HT1080 (cell line): ENCODE measurements at places on chromosomes 7 and 10. TPM values are rescaled to one million over a fixed set of nuclear protein-coding genes. Genes with fewer than 3 reads are reported as not detected.

The ADAP1 gene
- 1.6 and 2.3 TPM in 2 replicates for total RNA-seq

DNA sequence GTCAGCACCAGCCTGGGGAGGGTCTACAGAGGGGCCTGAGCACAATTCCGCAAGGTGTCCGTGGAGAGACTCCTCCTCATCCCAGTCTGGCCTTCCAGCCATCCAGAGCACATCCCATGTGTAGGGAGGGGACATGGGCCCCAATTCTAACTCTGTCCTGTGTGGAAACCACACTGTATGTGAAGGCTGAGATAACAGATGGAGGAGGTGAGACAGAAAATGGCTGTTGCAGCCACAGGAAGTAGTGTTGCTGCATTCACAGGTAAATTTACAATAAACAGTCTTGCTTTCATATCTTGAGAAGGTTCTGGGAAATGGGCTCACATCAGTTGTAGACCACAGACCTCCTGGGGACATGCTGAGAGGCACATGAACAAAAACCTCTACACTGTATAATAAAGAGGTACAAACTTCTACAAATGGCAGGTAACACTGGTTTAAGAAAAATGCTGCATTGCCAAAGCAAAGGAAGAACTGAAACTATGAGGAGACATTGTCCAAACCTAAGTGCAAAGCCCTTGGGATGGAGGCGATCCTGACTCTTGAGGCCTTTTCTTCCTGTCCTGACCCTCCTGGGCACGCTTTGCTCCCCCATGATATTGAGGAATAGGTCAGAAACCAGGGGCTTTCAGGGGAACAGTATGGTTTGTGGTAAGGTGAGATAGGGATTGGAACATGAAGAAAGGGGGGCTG lies 21.6 kb upstream of the GIMAP2 start:
- no peak for DNase-seq

- DNase-seq: no peak
Observed at GRCh38 chr10:133366751-133367150, 6.4 kb downstream of the ECHS1 start.

The PGAM2 gene
- not detected in 2 replicates for total RNA-seq

DNA sequence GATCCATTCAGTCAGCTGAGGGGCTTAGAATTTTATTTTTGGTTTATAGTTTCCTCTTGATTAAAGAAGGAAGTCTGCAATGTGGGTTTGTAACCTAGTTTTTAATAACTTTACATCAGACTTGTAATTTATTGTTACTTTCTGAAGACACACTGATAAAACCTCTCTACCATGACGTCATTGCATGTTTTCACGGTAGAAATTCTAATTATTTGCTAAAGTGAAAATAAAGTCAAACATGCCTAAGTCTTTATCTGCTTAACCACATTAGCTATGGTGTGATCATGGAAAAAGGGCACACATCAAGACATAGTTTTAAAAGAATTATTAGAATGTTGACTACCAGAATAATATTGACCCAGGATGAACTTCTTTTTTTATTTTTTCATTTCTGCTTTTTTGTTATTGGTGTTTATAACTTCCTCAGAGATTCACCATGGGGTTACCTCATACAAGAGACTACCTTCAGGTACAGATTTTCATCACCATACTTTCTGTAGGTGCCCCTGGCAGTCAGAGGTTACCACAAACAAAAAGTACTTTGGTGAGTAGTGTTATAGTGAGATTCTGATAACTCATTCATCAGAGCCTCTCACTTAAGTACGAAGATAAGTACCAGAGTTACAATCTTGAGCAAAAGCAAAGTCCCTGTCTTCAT lies 7.0 kb upstream of the PANK1 start:
- no peak for DNase-seq

DNA sequence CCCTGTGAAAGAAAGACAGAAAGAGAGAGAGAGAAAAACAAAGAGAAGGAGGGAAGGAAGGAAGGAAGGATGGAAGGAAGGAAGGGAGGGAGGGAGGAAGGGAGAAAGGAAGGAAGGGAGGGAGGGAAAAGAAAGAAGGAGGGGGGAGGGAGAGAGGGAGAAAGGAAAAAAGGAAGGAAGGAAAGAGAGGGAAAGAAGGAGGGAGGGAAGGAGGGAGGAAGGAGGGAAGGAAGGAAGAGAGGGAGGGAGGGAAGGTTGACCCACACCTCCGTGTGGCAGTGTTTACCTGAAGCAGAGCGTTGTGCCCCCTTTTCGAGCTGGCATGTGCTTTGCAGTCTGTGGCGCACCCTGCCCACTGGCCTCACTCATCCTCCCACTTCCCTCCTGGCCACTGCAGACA lies 12.3 kb upstream of the MPP7 start:
- DNase-seq: no peak

- peak; percentile 92 for DNase-seq
Observed at GRCh38 chr7:134368851-134369544, 52.3 kb upstream of the SLC35B4 start.

- no peak for DNase-seq
Observed at GRCh38 chr10:129277084-129277483, 190.0 kb upstream of the MGMT start.

The EBF3 gene
- not detected in 2 replicates for total RNA-seq

DNA sequence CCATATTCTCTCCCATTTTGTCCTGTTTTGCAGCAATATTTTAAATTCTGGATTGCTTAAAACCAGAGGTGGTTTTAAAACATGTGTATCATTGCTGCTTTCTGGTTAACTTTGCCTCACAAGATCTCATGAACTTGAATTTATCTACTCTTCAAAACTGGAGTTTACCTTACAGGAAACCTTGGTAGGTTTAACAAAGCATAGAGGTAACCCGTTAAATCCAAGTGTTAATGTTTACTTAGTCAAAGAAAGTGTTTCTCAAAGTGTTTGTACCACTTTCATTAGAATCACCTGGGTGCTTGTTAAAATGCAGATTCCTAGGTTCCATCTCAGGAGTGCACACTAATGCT lies 44.0 kb upstream of the VDAC2 start:
- no peak for DNase-seq

The LRRN3 gene
- total RNA-seq: not detected in 2 replicates

- DNase-seq: no peak
Observed at GRCh38 chr7:74183142-74183541, 9.0 kb downstream of the EIF4H start.

The POR gene
- total RNA-seq: 66.8 and 77.2 TPM in 2 replicates

GRCh38 chr7:21305455-21306235 lies 122.2 kb upstream of the SP4 start:
- DNase-seq: no peak

GRCh38 chr10:73576178-73576889 lies 14.8 kb downstream of the USP54 start:
- peak; percentile 48 for DNase-seq

DNA sequence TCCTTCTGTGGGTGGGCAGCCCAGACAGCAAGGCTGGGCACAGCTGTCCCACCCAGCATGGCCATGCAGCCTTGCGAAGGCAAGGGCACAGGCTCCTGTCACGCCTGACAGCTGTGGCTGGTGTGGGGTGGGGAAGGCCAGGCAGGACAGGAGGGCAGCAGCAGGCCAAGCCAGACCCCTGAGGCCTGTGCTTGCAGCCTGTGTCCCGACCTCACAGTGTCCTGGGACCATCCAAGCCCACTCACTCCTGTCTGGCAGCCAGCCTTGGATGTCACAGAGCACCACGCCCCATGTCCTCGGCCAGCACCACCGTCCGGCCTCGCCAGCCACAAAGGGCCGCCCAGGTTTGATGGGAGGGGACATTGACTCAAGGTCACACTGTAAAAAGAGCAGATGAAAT lies 85.5 kb upstream of the LRRC4 start:
- no peak for DNase-seq

- no peak for DNase-seq
Observed at GRCh38 chr10:110708776-110709443, 64.8 kb downstream of the RBM20 start.

DNA sequence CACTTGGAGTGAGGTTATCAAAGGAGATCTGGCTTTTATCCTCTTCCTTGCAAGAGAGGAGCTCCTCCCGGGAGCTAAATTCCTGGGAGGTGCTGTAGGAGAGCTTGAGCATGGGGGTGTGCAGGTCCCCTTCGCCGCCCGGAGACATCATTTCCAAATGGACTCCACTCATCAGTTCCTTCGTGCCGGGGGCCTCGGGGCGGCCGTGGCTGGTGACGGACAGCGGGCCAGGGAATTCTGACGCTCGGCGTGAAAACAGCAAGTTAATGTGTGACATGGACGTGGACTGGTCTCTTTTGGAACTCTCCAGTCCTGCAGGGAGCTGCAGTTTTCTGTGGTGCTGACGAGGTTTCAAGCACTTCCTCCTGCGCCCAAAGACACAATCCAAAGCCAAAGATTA lies 45.7 kb upstream of the NMT2 start:
- DNase-seq: no peak

The TMEM273 gene
- total RNA-seq: not detected in 2 replicates

DNA sequence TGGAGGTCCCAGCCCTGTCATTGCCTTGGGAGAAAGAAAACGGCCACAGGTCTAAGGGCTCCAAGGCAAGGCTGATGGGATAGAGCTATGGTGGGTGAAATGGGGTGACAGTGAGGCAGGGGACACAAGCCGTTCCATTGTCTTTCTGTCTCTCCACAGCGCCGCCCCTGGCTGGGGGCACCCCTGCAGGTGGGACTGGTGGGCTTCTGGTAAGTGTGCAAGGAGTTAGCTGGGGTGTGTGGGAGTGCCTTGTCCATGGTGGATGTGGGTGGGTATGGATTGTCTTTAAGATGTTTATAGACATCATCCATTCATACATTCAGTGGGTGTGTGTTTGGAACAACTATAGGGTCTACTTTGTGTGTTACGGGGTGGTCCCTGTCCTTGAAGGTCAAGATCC lies 7.5 kb downstream of the SFXN3 start:
- DNase-seq: no peak

The ZNF503 gene
- 1.8 and 2.8 TPM in 2 replicates for total RNA-seq

DNA sequence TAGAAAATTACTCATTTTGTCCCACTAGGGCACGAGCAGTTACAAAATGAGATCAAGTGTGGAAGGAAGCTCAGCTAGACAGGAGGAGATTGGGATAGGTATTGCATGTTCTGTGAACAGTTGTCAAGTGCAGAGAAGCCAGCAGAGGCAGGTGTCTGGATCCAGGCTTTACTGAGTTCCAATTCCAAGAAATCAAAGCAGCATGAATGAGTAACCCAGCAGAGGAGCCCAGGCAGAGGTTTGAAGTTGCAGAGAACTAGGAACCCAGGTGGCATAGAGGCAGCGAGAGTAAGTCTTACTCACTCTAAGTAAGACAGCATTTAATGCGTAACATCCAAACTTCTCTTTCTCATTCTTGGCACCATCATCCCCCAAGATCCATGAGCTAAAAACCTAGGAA lies 11.8 kb downstream of the MRC1 start:
- no peak for DNase-seq

The CDC14C gene
- not detected in 2 replicates for total RNA-seq

GRCh38 chr10:103278862-103279298 lies 1.9 kb downstream of the INA start:
- DNase-seq: no peak

GRCh38 chr10:1631282-1631681 lies 106.0 kb downstream of the ADARB2 start:
- peak; percentile 36 for DNase-seq

GRCh38 chr10:123890756-123891143 lies 857 bp downstream of the CPXM2 start:
- no peak for DNase-seq

The WNT2 gene
- not detected in 2 replicates for total RNA-seq

GRCh38 chr7:70354409-70355169 lies 756.3 kb downstream of the AUTS2 start:
- no peak for DNase-seq

- peak; percentile 15 for DNase-seq
Observed at GRCh38 chr7:156773966-156774365, 119.0 kb downstream of the LMBR1 start.

DNA sequence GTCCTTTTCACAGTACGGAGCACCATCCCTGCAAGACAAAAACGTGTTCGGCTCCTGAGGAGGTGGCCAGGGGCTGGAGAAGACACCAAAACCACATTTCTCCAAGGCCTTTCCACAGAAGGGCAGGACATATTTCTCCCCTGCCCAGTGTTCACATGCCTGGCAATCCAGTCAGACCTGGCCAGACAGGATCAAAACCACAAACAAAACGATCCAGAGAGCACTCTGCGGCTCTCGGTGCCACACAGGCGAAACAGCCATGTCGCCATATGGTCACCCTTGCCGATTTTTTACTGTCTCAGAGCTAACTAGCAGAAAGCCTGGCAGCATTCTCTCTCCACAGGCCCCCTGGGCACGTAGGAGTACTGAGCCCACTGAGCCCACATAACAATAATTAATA lies 113.0 kb downstream of the ABLIM1 start:
- DNase-seq: no peak

DNA sequence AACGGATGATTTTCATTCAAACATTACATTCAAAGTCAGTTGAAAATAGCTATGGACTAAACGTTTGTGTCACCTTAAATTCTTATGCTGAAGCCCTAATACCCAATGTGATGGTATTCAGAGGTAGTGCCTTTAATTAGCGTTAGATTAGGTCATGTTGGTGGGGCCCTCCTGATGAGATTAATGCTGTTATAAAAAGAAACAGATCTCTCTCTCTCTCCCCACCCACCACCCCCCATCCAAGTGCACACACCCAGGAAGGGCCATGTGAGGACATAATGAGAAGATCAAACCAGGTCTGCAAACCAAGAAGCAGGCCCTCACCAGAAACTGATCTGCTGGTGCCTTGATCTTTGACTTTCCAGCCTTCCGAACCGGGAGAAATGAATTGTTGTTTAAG lies 44.2 kb downstream of the ZNF438 start:
- no peak for DNase-seq

DNA sequence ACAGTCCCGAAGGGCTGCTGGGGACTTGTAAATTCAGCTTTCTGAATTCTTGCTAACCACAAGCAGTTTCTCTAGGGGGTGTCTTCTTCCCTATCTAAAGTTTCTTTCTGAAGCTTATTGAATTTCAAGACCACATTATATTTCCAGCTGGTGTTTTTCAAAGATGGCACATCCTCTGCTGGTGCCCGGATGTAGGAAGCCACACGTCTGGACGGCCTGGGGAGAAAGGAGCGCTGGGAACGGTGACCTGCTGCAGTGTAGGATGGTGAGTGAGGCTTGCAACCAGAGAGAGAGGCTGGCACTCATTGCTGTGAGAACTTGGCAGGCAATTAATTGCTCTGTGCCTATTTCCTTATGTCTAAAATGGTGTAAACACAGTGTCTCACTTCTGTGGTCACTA lies 776.4 kb downstream of the TYW1 start:
- DNase-seq: no peak

GRCh38 chr7:98034081-98035035 lies 44.4 kb upstream of the OCM2 start:
- DNase-seq: no peak

- DNase-seq: no peak
Observed at GRCh38 chr7:117493460-117493859, 13.6 kb downstream of the CFTR start.

The FZD1 gene
- 6.2 and 8.5 TPM in 2 replicates for total RNA-seq

The ABCA13 gene
- total RNA-seq: 1.2 and 1.7 TPM in 2 replicates

- DNase-seq: peak; percentile 48
Observed at GRCh38 chr10:14491811-14492210, 161.1 kb upstream of the FRMD4A start.

DNA sequence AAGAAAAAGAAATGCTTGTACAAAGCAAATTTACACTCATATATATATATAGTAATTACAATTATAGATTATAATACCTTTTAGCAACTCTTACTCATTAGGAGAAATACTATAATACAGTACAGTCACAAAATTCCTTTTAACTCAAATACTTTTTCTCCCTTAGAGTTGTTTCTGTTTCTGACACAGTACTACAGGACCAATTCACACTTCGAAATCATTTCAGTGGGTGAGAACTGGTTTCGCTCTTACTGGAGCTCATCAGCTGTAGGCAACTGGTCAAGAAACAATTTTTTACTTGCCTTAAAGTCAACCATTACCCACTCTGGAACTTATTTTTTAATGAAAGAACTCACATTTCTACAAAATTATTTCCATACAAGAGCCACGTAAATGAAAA lies 6.0 kb downstream of the CCDC186 start:
- no peak for DNase-seq
